ENCODE measurements at places on chromosomes 16 and 17.

GRCh38 chr17:72422204-72422504, 301.3 kb downstream of the SOX9 start:
- DNase-seq: no peak

DNA sequence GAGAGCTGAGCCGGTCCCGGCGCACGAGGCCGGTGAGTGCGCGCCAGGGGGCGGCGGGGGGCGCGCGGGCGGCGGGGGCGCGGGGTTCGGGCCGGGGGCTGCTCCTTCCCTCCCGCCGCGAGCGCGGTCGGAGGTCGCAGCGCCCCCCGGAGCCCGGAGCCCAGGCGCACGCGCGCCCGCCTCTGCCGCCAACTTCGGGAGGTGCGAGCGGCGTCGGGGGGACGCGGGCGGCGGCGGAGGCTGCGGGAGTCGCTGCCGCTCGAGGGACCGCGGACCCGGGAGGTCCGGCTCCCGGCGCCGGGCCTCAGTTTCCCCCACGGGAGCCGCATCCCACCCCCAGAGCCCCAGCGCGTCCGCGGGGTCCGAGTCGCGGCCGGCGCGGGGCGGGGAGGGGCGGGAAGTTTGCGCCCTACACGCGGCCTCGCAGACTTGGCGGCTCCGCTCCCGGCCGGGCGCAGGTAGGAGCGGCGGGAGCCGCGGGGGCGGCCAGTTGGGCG, at the start of gene PRR35:
PRR35 (plus strand) TSS at position 191 of the 497 bp plus-strand sequence. CDS start 2,901 bp downstream, outside the sequence.
- no peak for DNase-seq

GRCh38 chr17:7497228-7497627, 13.1 kb downstream of the POLR2A start:
- no peak for DNase-seq

DNA sequence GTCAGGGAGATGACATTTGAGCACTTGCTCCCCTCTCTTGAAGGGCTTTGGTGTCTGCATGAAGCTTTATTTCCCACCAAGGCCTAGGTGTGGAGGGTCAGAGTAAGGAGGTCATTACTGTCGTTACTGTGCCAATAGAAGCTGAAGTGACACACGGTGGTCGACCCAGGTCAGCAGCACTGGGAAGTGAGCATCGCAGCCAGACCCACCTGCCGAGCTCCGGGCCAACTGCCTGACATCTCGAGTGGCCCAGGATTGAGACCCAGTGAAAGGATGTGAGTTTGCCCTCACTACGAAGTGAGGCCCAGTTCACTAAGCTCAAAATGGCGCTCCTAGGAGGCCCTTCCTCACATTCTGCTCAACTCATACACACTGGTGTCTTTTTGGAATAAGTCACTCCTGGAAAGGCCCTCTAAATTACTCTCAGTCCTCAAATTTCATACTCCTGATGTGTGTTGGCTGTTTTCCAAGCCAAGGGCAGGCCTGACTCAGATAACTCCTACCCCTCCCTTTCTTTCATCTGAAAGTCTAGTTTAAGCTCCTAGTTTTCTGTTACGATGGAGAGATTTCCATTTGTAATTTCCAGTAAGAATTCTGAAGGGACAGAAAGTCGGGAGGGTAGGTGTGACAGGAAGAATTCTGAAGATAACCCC, 200.4 kb downstream of the LGALS9B start:
- no peak for DNase-seq

GRCh38 chr16:56289862-56290261, 98.6 kb downstream of the GNAO1 start:
- no peak for DNase-seq

- DNase-seq: no peak
These were observed 1.4 kb downstream of the PRSS8 start for GRCh38 chr16:31134091-31134571.

- DNase-seq: no peak
These were observed 5.5 kb upstream of the VKORC1 start for GRCh38 chr16:31099860-31100638.

DNA sequence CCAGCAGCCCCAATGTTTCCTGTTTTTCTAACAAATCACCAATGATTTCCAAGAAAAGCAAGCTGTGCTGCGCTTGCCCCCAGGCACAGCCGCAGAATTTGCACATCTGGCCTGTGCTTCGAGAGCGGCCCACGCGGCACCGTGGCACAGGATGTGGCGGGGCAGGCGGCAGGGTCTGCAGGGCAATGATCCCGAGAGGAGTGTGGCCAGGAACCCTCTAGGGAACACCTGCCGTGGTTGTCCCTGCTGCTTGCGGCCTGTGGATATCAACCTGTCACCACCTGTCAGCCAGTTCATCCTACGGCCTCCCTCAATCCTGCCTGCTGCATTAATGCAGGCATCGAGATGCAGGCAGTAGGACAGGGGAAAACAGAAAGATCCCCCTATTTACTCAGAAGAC, 24.0 kb downstream of the PIK3R5 start:
- DNase-seq: peak; percentile 75

DNA sequence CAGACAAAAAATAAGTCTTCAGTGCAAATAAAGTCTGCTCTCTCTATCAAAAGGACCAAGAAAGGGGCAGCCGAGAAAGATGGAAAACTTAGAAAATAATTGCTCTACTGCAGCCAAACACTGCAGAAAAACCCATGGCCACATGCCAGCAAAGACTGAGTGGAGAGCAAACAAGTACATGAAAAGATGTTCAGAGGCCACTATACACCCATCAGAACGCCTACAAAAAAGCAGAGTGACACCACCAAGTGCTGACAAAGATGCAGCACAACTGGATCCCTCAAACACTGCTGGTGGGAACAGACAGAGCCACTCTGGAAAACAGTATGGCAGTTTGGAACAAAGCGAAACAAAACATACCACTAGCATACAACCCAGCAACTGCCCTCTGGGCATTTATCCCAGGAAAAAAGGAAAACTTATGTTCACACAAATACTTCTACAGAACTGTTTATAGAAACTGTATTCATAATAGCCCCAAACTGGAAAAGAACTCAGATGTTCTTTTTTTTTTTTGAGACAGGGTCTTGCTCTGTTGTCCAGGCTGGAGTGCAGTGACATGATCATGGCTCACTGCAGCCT, 36.7 kb downstream of the KIAA0753 start:
- DNase-seq: no peak

- DNase-seq: no peak
These were observed 212.9 kb upstream of the FOXF1 start for GRCh38 chr16:86297391-86297790.

- DNase-seq: peak; percentile 46
These were observed 542 bp downstream of the KLHL36 start for GRCh38 chr16:84648595-84649510.

DNA sequence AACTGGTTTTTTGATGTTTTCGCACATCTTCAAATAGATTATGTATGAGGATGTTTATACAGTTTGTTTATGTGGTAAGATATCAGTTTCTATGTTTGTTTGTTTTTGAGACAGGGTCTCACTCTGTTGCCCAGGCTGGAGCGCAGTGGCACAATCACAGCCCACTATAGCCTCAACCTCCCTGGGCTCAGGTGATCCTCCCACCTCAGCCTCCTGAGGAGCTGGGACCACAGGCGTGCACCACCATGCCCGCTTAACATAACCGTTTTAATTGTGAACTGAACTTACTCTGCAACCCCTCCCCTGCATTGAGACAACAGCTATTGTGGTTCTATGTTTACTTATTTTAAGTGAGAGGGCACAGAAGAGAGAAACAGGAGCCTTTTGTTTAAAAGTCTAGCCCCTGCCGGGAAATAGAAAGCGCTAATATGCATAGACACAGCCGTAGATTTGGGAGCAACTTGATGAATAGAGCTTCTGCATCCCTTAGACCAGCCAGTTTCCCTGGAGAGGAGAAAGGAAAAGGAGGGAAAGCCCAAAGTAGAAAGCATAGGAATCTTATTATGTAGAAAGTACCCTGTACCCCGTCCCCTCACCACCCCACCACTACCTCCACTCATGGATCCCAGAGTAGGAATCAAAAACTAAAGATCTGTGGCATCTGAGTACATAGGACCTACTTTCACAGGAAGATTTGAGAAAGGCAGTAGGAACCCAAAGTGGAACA, 19.6 kb upstream of the APPBP2 start:
- no peak for DNase-seq

GRCh38 chr16:67013823-67014633, 14.9 kb upstream of the CBFB start:
- peak; percentile 90 for DNase-seq

DNA sequence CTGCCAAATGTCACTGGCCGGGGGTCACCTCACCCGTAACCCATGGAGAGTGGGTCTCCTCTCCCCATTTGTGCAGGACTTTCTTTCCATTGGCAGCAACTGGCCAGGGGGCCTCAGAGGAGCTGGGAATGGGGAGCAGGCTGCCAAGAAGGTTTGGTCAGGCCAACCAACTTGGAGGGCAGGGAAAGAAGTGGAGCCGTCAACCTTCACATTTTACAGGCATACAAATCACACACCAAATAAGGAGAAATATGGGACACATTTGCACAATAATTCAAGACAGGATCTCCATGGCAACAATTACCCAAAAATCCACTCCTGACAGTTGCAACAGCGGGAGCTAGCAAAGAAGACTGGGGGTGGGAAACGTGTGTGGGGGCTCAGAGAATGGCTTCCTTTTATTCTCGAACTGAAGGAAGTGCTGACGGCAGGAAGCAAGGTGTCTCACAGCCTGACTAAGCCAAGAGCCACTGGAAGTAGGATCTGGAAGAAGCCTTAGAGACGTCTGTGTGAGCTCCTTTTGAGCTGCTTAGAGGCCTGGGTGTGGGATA, 20.9 kb downstream of the RPRML start:
- no peak for DNase-seq

DNA sequence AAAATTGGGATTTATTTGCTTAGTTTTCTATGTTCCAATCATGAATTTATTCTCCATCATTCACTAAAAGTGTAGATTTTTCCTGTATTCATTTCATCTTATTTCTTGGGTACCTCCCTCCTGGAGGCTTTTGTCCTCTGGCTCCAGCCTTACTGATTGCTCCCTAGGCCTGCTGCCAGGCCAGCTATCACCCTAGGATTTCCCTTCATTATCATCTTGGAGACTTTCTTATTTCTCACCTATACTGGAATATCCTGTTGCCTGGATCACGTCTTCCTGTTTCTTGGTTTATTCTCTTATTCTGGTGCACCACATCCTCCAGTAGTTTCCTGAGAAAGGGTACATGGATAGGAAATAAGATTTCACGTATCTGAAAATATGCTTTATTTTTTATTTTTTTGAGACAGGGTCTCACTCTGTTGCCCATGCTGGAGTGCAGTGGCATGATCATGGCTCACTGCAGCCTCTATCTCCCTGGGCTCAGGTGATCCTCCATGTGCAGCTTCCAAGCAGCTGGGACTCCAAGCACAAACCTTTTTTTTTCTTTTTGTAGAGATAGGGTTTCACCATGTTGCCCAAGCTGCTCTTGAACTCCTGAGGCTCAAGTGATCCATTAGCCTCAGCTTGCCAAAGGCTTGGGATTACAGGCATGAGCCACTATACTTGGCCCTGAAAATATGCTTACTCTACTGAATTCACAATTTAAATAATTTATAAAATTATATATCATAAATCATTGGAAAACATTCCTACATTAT, 13.3 kb upstream of the KPNB1 start:
- DNase-seq: no peak

DNA sequence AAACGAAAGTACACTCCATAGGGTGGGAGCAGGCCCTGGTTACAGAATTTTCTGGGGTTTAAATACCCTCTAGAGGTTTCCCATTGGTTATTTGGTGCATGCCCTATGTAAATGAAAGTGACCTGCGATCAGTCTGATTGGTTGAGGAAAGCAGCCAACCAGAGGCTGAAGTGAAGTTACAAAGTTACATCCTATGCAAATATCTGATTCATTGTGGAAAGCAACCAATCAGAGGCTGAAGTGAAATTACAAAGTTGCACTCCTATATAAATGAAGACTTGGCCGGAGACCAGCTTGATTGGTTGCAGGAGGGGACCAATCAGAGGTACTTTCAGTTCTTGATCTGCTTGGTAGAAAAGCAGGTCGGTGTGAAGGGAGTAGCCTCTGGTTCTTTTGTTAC, 24.4 kb downstream of the NAA60 start:
- no peak for DNase-seq

DNA sequence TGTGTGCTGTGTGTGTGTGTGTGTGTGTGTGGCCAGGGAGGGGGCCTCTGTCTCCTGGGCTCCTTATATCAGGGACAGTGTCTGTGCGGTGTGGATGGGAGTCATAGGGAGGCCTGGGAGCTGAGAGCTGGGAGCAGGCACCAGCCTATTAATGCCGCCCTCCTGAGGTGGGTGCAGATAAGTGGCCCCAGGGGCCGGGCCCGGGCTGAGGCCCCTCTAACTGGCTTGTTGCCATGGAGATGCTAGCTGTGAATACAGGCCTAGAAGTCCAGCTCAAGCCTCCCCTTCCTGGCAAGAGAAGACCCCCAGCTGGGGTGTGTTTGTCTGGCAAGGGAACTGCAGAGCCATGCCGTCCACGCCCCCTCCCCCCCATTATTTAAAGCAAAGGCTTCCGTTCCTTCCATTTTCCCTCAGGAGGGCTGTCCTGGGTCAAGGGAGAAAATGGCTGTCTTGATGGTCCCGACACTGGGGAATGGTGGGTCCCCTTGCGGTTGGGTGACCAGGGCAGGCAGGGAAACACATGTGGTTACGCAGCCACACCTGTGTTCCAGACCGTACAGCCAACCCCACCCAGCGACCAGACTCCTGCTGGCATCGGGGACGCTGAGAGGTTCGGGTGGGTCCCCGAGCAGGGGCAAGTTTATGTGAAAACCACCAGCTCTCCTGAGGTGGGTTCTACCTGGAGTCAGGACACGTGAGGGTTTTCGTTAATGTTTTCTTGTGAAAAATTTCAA, 141.1 kb downstream of the MRM1 start:
- DNase-seq: no peak

DNA sequence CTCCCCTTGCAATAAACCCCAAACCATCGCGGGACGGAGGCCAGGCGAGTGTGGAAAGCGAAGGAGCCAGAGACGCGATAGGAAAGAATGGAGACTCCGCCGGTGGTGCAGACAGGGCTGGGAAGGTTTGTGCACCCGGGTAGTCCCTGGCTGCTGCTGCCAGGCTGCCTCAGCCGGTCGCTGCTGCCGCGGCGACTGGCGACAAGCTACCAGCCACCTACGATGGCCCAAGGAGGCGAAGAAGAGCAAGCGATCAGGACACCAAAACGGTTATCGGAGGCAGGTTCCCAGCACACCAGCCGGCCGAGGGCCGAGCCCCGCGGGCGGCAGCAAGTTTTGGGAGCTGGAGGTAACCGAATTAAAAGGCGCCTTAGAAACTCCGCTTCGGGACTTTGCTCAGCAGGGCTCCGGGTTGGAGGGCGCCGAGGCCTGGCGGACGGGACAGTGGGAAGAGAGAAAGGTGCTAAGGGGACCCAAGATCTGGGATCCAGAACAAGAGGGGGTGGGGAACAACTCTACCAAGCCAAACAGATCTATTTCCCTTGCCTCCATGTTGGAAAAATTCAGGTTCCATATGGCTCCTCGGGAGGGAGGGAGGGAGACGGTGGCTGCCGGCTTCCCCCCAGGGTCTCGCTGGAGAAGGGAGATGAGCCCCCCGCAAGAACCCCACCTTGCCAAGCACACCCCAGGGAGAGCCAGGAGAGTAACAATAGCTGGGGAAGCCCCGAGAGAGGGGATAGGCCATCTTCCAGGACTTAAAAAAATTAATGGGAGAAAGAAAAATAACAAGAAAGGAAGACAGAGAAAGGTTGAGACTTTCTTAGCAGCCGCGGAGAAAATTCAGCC, 9.7 kb upstream of the HOXB2 start:
- DNase-seq: no peak

- DNase-seq: peak; percentile 76
These were observed 179.1 kb upstream of the CACNG5 start for GRCh38 chr17:66655861-66656260.

Measured in T-helper 2 cell treated with Interferon-gamma antibody and Interleukin-4, amounts not matched to agents 5 μg/mL and 100 μg/mL, for 36 hours (primary cell).